Placental pericyte (primary cell): ENCODE measurements at places on chromosomes 12 and 14. TPM values are rescaled to one million over a fixed set of nuclear protein-coding genes. Genes with fewer than 3 reads are reported as not detected.

NANOG gene
- total RNA-seq = under 0.01 and 0.14 TPM in 2 replicates

PRKCH gene
- total RNA-seq = 1.1 and 1.5 TPM in 2 replicates

CPSF2 gene
- total RNA-seq = 28.0 and 45.8 TPM in 2 replicates

DNAH10 gene
- 0.14 and 0.88 TPM in 2 replicates for total RNA-seq

NPFF gene
- not detected in 2 replicates for total RNA-seq

TAS2R42 gene
- total RNA-seq = not detected in 2 replicates
